ENCODE measurements at places on chromosomes 12 and 14.

DNA sequence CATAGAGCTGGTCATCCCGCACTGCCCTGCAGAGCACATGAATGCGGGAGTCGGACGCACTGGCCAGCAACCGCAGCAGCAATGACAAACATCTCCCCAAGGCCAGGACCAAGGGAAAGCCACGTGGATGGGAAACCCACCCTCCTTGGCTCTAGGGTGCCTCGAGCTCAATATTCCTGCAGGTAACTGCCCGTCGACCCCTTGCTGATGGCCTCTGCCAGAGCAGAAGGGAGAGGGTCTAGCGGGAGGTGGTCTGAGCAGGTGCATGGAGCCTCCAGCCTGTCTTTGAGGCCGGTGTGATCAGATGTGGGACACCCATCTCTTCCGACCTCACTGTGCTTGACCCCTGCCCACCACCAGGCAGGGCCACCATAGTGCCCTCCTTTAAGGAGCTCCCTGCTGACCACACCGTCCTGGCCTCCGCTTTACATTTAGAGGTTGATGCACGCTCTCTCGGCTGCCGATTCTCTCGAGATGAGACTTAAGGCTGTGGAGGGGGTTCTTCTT lies 89.7 kb downstream of the PIWIL1 start:
- DNase-seq, result no peak

DNA sequence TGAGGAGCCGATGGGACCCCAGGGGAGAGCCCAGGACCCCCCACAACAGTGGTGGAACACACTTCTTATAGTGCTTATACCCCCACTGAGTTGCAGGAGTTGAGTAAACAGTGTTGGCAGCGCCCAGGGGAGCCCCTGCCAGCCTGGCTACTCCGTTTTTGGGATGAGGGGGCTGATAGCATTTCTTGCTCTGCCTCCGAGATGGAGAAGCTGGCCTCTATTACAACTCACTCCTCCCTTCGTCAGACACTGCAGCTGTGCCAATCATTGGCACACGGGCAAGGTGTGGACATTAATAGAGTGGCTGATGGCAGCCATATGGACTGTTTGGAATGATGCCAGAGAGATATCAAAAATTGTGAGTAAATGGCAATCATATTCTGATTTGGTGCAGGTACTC lies 94.9 kb upstream of the TMPO start:
- DNase-seq, result no peak

DNA sequence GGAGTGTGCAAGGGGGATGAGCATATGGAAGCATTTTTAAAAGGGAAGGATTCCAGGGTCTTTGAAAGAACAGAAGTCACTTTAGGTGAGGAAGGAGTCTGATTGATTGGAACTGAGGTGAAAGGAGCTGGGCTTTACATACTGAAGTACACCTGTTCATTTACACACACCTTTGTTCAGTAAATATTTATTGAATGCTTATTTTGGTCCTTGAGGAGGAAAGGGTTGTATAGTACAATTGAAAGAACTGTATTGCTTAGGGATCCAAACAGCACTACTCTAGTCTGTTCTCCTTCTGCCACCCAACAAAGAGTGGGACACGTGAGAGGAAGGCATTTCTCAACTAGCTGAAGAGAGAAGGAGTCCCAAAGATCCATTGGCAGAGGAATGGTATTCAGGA lies 63.9 kb downstream of the APAF1 start:
- no peak for DNase-seq

- DNase-seq, result no peak
Observed at GRCh38 chr12:21438643-21439042, 1.2 kb downstream of the PYROXD1 start.

DNA sequence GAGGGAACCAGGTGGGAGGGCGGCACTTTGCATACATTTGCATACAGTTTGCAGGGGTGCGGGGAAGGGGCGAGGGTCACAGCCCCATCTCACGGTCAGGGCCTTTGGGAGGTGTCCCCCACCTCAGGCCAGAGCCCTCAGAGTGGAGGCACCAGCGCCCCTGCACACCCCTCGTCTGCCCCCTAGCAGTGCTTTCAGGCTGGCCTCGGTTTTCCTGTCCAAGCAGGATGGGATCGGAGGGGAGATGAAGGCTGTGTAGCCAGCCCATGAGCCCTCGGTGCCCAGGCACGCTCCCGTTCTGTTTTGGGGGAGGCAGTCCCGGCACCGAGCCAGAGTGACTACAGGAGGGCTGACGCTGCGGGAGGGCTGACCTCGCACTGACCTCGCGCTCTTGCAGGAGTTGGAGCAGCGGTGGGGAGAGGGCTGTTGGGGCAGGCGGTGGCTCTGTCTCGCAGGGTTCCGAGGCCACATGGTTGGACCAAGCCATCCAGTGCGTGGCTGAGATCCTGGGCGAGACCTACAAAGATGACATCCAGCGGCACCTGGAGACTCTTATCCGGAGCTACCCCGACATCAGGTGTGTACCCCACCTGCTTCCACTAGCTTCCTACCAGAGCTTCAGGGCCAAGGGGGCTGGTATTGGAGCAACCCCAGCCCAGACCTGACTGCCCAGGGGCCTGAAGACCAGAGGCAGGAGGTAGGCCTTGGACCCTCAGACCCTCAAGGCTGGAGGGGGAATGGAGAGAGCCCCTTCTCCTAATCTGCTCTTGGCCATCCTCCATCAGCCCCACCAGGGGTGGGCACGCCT lies 13.6 kb downstream of the EXOC3L4 start:
- DNase-seq, result no peak

DNA sequence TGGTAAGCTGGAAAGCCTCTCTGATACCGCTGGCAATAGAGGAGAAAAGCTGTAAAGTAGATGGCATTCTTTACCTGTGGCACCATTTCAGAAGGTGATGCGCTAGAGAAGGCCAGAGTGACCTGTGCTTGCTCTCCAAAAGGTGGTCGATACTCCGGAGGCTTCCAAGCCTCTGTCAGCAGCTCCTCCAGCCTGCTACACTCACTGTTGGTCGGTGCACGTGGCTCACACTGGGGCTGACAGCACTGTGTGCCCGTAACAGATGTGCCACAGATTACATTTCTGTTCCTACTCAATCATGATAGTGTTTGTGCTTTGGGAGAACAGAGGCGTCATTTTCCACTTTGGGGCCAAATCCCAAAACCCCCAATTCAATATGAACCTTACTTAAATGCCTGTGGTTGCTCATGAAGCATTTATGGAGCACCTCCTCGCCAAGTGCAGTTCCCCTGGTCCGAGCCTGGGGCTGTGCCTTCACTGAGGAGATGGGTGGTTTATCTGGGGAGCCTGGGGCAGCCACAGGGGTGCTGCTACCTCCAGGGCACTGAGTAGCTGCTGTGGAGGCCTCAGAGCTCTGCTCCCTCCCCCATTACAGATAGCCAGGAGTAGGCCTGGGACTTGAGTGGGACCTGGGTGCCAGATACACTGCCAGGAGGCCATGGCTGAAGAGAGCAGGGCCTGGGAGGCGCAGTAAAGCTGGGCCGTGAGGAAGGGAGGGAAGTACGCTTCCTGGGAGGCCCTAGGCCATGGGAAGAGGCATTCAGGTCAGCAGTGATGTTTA lies 26.8 kb downstream of the CCNK start:
- DNase-seq, result no peak

- DNase-seq, result no peak
Observed at GRCh38 chr14:43729143-43729542, 777.9 kb downstream of the FSCB start.

GRCh38 chr14:56603648-56604047 lies 24.1 kb downstream of the TMEM260 start:
- DNase-seq, result no peak

DNA sequence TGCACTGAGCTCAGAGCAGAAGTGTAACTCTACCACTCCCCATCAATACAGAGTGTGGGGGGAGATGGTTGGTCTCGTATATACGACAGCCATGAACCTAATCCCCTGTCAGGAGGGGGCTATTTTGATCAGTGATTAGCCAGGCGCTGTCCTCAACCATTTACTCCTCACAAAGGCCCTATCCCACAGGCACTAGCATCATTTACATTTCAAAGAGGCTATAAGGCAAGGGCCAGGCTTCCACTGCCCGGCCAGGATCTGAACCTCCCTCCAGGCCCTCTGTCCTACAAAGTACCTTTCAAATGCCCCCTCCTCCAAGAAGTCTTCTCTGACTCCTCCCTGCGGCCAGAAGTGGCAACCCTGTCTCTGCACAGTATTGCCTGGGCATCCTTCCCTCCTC lies 74.7 kb downstream of the ITPK1 start:
- no peak for DNase-seq

DNA sequence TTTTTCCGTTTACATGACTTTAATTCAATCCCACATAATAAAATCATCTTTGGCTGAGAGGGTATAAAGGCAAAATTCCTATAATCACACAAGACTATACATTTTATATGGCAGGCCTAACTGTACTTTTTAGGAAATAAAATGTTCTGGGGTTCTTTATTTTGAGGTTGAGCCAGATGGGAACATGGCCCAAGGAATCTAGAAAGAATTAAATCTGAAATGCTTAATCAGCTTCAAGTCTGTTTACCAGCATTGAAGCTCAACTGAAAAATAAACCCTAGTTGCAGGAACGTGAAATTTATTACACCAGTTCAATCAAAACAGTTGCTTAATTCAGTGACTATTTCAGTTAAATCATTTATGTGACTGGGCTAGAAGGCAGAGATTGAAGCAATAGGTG lies 191.0 kb upstream of the BTG1 start:
- no peak for DNase-seq

DNA sequence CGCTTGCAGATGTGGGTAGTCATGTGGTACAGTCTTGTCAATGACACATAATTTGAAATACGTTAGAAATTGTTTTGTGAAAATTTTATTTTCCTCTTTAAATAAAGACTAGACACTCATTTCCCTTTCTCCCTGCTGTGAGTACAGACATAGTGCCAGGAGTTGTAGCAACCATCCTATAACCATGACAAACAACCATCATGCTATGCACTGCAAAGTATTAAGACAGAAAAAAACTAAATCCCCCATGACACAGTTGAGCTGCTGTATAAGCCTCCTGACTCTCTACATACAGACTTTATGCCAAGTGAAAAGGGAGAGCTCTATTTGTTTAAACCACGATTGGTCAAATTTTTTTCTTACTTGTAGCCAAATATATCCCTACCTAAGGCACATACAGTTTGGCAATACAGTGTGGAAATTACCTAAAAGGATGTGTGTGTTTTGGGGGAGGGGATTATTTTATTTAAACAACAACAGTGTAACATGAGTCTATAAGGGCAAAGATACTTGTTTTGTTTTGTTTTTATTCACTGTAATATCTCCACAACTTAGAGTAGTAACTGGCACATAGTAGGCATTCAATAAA lies 45.0 kb upstream of the KRR1 start:
- DNase-seq, result no peak

DNA sequence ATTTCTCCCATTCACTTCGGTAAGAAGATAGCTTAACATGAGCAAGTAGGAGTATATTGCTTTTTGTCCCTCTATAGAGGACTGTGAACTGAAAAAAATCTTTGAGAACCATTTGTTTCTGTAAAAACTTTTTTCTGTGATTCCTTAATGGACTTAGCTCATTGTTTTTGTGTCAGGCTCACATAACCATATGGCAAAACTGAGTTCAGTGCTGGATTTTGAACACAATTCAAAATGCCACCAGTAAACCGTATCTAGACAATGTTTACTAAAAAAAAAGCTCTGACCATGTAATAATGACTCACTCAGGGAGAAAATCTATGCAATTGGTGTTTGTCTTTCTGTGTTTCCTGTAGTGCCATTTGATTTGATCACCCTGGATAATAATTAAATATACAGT lies 5.2 kb downstream of the TRHDE start:
- no peak for DNase-seq

DNA sequence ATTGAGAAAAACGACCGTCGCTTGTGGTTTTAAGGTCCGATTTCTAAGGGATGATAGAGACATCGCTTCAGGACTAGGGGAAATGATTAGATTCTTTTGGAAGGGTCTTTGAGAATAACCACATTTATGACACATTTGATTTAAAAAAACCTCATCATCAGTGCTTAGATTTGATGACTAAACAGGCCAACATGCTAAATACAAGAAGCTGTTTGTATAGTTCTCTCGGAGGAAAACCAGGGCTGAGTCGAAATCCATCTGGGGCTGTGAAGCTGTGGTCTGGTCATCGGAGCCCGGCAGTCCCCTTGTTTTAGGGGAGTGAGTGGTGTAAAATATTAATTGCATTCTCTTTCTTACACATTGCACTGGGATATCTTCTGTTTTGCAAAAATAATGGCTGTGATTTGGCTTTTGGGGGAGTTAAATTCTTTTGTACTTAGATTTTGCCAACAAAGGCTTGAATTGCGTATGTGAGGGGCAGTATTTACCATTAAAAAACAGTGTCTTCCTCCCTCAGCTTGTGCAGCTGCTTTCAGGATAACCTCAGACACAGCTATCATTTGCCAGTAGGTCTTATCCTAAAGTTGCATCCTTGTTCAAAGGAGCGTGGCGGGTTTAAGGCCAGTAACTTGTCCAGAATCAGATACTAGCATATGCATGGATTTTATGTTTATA lies 550 bp downstream of the GNG2 start:
- no peak for DNase-seq

DNA sequence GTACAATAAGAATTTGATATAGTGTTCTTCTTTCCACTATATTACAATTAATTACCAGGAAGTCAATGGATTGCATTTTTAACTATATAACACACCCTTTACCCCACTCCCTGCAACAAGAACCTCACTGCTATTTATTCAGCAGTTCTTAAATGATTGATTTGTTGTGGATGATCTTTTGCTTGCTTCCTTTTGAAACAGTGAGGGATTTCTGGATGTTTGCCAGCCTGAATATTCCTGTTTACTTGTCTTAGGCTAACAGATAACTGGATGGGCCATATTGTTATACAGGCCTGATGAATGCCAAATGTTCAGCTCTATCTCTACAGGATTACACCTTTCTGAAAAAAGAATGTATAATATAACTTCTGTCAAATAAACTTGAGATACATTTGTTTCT lies 497.6 kb downstream of the APAF1 start:
- DNase-seq, result no peak

DNA sequence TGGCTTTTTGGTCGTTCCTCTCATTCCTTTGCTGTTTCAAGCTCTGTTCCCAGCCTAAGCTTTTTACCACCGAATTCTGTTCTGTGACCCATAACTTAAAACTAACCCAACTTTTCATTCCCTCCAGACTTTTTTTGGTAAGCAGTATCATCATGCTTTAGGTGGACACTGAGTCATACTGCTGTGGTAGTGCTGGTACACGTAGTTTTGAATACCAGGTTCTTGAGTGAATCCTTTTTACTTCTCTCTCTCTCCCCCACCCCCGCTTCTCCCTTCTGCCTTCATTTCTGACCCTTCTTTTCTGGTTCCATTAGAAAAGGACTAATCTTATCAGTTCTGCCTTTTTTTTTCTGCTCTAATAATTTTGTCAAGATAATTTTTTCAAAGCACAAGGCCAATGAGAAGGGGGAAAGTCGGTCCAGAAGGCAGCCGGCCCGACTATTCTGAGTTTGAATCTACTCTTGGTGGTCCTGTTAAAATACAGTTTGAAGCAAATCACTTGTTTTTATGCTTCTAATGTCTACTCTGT lies 2.3 kb upstream of the MDM2 start:
- DNase-seq, result no peak

DNA sequence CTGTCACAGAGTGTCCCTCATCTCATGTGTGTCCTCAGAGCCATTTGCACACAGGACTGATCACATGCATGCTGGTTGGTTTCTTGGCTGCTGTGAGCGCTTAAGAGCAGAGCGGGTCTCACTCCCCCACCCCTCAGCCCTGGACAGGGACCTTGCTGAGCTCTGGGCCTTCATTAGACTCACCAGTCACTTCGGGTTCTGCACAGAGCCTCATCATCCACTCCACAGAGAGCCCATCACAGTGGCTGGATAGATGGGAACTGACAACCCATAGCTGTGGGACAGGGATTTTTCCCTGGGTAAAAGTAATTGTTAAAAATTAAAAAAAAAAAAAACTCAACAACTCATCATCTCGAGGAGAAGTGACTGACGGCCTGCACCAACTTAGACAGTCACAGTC lies 8.2 kb downstream of the GLRX5 start:
- no peak for DNase-seq

Data from GM04504 (cell line).